DMS79 (cell line): ENCODE measurements at places on chromosomes 4 and X.

DNA sequence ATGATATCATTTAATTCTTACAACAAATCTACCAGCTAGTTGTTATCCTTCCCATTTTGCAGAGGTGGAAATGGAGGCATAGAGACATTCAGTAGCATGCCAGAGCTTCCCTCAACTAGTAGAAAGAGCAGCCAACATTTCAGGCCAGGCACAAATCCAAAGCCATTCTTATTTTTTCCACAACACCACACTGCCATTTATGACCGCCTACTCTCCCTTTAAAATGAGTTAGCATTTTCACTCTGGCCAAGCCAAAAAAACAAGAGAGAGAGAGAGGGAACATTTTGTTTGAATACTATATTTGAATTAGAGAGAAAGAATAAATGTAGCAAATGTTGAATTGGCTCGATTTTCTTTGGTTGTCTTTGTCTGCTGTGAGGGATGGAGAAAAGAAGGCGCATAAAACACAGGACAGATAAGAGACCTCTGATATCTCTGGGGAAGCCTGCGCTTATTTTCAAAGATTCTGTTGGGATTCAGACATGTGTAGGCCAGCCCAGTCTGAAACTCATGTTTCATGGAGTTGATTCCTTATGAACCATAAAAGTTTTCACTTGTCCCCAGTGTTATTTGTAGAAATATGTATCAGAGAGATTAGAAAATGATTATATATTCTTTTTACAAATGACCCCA, 265.7 kb downstream of the RAB28 start:
- no peak for DNase-seq

DNA sequence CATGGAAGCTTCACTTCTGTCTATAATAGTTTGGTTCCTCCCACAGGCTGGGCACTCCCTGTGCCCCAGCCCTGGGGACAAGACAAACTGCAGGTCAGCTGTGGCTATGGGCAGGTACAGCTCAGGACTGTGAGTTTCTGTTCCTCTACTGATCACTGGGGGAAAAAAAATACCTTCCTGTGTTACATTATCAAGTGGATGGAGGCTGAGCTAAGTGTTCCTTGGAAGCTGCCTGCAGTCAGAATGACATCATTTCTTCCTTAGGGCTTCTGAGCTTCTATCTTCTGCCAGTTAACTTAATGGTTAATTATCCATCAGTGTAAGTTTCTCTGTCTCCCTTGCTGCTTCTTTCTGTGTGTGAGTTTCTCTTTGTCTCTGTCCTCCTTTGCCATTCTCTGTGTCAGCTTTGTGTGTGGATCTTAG, 4.6 kb downstream of the RAB33A start:
- no peak for DNase-seq

- DNase-seq = no peak
Observed at GRCh38 chrX:45619290-45619689, 418.6 kb upstream of the DIPK2B start.

- DNase-seq = no peak
Observed at GRCh38 chr4:2281575-2282343, 19.9 kb upstream of the MXD4 start.

GRCh38 chr4:95095348-95095974, 337.7 kb downstream of the BMPR1B start:
- DNase-seq = no peak

- DNase-seq = no peak
Observed at GRCh38 chr4:167028976-167029375, 205.3 kb downstream of the SPOCK3 start.

DNA sequence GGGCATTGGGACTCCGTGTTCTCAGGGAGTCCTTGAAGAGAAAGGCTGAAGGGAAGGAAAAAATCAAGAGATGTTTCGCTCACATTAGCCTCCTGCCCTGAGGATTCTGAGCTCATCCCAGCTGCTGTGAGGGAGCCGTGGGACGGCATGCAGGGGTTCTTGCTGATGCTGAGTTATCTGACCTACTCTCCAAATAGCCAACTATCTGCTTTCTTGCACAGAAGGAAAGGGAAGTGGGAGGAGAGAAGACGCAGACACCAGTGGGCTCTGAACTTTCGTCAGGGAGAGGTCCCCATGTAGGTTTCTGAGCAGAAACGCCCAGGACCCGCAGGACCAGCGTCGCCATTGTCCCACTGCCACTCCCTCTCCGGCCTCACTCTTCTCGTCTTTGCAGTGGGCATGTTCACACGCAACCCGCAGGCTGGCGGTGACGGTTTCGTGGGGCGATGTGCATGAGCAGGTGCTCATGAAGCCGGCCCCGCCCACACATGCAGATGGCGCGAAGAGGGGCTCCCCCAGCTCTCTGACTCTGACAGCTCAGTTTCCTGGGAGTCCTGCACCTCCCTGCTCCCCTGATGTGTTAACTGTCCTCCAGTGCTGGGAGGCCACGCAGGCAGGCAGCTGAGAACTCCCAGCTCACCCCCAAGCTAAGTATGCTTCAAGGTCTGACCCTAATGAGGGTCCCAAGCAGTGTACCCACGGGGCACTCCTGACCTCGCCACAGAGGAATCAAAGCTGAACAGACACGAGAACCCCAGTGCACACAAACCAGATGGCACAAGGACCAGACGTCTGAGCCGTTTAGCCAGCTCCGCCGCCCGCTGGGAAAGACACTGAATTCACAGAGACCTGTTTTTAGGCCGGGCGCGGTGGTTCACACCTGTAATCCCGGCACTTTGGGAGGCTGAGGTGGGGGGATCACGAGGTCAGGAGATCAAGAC, 13.6 kb upstream of the ABLIM2 start:
- no peak for DNase-seq

GRCh38 chrX:39928704-39929378, 168.9 kb downstream of the BCOR start:
- DNase-seq = no peak

GRCh38 chr4:154004016-154004415, 215.1 kb upstream of the SFRP2 start:
- no peak for DNase-seq

DNA sequence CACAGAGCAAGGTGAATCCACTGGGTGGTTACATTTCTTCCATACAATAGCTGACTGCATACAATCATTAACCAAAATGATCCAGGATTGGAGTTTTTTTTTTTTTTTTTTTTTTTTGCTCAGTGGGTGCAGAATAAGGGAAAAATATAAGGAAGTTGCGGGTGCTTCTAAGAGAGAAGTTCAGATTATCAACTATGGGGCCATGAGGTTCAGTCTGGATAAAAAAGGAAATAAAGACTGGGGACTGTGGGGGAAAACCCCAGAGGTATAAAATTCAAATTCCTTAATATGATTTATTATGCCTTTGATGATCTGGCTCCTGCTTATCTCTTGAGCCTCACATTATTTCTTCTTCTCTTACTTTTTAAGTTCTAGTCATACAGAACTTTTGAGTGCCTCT, 5.9 kb upstream of the EIF1AX start:
- no peak for DNase-seq

DNA sequence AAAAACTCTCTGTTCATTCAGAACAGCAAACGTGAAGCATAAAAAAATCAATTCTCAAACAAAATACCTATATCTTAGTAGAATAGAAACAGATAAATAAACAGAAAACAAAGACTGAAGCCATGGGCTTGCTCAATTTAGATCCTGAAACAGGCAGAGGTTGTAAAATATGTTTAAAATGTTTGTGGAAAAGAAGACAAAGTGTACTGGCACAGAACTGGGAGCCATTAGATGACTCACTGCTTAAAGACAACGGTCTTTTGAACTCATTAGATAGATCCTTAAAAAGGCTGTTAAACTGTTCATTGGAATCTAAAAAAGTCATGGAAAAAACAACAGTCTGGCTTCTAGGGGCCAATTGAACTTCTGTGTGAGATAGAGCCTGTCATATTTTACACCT, 247.0 kb upstream of the NDST4 start:
- no peak for DNase-seq

GRCh38 chr4:8939160-8939839, 67.7 kb upstream of the HMX1 start:
- DNase-seq = no peak

GRCh38 chr4:187615972-187616371, 379.6 kb upstream of the ZFP42 start:
- no peak for DNase-seq

GRCh38 chrX:116281106-116281505, 110.6 kb downstream of the AGTR2 start:
- DNase-seq = no peak

- no peak for DNase-seq
Observed at GRCh38 chr4:38034986-38035882, 75.0 kb downstream of the PTTG2 start.

DNA sequence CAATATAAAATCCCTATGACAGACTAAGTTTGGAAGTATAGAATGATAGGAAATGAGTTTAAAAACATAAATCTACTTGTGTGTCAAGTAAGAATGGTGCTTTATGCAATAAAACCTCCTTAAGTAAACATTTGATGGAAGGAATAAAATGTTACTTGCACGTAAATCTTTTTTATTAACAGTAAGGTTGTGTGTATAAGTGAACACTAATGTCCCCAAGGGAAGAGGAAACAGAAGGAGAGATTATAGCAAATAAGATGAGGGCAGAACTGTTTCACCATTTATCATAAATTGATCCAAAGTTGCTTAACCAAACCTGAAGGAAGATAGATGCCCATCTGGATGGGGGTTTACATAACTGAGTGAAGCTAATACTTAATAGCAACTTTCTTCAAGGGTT, 86.8 kb downstream of the FRMPD4 start:
- DNase-seq = no peak

GRCh38 chrX:129665916-129666644, 11.3 kb upstream of the APLN start:
- no peak for DNase-seq

DNA sequence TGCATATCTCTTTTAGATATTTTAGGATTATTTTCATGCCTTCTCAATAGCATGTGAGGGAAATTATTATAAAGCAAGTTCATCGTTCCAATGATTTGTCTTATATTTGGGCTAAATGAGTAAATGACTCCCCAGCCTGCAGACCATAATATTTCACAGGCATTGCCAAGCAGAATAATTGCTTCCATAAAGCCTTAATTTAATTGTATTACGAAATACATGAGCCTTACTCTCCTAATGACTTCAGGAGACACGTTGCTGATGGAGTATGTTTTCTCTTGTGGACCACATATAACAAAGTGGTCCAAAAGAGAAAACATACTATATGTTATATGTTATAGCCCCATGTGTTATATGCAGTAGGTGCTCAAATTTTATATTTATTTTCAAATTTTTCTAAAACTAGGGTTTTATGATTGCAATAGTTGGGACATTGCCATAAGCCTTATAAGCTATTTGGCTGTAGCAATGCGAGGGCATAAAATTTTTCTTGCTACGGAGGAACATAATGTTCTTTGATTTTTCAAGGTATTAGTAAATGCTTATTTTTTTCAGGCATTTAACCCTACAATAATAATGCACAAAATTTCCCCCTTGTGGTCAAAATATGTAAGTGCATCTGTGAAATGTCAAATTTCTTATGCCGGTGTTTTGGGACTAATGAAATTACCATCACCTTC, 26.2 kb upstream of the TMPRSS11D start:
- no peak for DNase-seq

GRCh38 chr4:114599903-114600552, 1.4 kb downstream of the UGT8 start:
- DNase-seq = no peak

DNA sequence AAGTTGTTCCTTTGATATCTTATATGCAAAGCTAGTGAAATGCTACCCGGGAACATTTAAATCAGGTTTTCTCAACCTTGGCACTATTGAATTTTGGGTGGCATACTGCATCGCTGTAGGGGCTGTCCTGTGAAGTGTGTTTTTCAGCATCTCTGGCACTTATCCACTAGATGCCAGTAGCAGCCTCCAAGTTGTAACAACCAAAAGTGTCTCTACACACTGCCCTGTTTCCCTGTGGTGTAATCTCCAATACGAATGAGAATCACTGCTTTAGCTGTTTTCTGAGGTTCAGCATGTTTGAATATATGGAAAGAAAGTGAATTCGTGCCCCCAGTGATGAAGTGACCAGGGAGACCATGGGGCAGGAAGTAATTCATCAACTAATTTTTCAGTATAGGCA, 551.6 kb upstream of the PRKX start:
- no peak for DNase-seq

GRCh38 chrX:107729558-107730297, 45.9 kb downstream of the TSC22D3 start:
- no peak for DNase-seq

DNA sequence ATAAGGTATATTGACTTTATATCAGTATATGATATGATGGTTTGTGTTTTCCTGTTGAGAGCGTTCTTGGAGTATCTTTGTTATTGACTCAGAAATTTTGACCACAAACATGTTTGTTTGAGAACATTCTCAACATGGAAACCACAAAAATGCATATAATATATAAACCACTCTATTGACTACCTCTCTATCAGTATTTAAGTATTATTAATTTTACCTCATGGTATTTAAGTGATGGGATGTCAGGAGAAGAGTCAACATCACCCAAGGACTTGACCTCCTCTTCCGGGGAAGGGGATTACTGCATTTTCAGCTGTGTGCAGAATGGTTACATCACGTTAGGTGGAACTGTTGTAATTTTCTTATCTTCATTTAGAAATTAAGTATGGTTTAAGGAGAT, 54.3 kb upstream of the PUDP start:
- no peak for DNase-seq

DNA sequence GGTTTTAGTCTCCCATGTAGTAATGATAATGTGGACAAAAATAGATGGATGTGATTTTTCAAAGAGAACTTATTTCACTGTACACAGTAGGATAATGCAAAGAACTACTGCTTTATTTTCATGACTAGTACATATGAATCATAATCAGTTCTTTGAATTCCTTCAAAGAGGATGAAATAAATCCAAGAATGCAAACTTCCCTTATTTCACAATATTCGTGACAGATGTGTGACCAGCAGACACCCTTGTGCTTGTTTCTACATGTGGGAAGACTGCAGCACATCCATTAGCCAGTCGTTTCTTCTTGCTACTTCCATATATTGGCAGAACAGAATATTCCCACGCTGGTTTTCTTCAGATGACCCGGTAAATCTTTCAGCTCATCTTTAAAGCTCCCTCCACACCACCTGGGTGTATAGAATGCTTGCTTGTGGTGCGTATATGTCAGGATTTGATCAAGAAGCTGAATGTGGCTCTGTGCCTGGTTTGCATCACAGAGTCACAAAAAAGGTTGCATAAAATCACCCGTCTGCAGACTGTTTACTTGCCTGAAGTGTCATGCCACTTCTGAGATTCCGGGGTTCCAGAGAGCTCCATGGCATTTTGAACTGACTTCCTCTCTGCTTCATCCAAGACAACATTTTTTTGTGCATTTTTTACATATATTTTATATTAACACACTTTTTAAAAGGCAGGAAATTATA, 47.7 kb upstream of the FAT4 start:
- DNase-seq = no peak

GRCh38 chrX:45479835-45480422, 279.3 kb upstream of the DIPK2B start:
- no peak for DNase-seq

- DNase-seq = no peak
Observed at GRCh38 chr4:101471201-101471600, 123.9 kb upstream of the PPP3CA start.

GRCh38 chr4:8847764-8848163, 23.9 kb downstream of the HMX1 start:
- DNase-seq = no peak
